ENCODE measurements at places on chromosomes 3 and 15. TPM values are rescaled to one million over a fixed set of nuclear protein-coding genes. Genes with fewer than 3 reads are reported as not detected.

The SLC9A9 gene
- not detected for total RNA-seq

- DNase-seq, result no peak
These were observed 26.1 kb downstream of the GRK7 start for GRCh38 chr3:141789281-141789680.

DNA sequence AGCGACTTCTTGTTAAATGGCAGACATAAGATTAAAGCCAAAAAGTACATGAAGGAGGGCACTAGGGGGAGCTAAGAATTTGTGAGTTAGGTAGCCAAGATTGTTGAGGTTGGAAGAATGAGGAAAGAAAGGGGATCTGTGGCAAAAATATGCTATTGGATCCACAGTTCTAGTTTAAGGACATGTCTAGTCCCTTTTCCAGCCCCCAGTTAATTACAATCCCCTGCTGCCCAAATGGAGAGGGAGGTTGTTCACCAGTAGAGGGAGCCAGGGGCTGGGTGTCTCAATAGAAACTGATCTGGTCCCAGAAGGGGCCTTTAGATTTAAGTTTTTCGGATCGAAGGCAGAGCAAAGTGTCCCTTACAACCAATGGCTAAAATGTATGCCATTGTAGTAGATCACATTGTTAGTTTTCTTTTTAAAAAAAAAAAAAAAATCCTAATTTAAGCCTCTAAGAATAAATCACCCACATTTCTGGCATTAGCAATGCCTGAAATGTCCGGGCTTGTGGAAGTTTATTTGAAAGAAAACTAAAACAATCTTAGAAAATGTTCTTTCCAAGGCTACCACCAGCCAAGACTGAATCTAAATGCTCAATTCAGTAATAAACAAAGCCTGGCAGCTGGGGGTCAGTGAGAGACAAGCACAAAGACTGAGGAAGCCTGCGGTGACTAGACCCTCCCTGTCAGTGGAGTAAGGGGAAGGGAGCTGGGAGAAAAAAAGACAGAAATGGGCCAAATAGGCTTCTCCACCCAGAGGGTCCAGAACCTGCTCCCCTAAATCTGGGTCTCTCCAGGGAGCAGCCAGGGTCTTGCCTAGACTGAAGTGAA lies 7.1 kb downstream of the COL8A1 start:
- DNase-seq, result peak; percentile 39

- no peak for DNase-seq
These were observed 72.1 kb downstream of the OCA2 start for GRCh38 chr15:28026764-28027713.

- DNase-seq, result no peak
These were observed 90.1 kb downstream of the VGLL4 start for GRCh38 chr3:11553436-11554235.

The TUSC7 gene
- total RNA-seq, result not detected

DNA sequence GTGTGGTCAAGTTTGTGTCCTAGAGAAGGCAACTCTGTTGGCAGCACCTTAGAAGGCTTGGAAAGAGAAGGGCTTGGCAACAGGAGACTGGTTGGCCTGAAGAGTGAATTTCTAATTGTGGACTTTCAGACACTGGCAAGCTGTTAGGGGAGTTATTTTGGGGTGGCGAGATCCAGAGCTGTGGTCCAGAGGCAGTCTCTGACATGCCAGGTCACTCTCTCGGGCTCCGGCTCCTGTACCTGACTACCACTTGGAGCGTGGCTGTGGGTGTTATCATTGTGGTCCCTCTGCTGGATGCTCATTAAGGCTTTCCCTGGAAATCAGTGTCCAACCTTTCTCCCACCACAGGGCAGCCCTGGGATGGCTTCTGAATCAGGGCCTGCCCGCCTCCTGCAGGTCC lies 209.0 kb downstream of the SLCO3A1 start:
- no peak for DNase-seq

DNA sequence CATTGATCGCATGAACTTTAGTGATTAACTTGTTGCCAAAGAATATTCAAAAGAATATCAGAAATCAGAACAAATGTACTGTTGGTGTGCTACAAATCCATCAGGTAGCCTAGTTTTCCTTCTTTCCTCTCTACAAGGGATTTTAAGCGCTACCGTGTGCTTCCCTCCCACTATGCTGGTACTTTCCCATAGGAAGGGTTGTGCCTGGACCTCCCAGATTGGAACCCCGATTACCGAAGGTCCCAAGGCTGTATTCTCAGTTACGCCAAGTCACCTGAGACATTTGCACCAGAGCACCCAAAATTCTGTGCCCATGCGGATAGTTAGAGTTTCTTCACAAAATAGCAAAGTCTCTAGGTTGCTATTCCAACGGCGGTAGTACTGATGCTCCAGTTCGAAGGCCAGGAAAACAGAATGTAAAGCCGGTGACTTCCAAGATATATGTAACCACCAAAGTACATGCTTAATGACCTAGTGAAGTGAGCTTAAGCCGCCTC lies 23.4 kb upstream of the GATM start:
- DNase-seq, result no peak

- DNase-seq, result no peak
These were observed 196.1 kb downstream of the RYR3 start for GRCh38 chr15:33506781-33507296.

DNA sequence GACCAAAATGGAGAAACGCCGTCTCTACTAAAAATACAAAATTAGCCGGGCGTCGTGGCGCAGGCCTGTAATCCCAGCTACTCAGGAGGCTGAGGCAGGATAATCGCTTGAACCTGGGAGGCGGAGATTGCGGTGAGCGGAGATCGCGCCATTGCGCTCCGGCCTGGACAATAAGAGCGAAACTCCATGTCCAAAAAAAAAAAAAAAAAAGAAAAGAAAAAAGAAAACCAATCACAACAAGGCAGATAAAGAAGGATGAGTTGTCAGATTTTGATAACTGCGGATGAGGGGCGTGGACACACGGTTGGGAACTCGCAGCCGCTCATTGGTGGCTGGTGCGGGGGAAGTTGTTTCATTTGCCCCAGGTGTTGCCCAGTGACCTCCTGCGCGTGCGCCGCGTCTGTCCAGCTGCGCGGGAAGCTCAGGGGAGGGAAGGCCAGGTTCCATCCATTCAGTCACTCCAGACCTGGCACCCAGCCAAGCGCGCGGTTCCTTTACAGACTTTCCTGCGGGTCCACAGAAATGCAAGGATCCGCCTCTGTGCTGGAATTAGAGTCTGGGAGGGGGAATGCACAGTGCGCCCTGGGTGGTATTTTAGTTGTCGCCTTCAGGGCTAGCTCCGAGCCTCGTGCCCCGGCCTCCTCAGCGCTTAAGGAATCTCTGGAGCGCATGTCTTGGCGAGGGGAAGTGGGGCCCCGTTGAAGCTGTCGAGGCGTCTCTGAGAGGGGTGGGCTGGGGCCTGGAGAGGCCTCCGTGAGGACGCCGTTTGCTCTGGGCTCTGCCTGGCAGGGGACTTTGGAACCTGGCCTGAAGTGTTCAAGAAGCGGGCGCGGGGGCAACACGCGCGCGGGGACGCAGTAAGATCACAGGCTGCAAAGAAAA lies 708 bp upstream of the GCHFR start:
- peak; percentile 96 for DNase-seq

The RGMA gene
- not detected for total RNA-seq

The TM6SF1 gene
- total RNA-seq, result not detected

DNA sequence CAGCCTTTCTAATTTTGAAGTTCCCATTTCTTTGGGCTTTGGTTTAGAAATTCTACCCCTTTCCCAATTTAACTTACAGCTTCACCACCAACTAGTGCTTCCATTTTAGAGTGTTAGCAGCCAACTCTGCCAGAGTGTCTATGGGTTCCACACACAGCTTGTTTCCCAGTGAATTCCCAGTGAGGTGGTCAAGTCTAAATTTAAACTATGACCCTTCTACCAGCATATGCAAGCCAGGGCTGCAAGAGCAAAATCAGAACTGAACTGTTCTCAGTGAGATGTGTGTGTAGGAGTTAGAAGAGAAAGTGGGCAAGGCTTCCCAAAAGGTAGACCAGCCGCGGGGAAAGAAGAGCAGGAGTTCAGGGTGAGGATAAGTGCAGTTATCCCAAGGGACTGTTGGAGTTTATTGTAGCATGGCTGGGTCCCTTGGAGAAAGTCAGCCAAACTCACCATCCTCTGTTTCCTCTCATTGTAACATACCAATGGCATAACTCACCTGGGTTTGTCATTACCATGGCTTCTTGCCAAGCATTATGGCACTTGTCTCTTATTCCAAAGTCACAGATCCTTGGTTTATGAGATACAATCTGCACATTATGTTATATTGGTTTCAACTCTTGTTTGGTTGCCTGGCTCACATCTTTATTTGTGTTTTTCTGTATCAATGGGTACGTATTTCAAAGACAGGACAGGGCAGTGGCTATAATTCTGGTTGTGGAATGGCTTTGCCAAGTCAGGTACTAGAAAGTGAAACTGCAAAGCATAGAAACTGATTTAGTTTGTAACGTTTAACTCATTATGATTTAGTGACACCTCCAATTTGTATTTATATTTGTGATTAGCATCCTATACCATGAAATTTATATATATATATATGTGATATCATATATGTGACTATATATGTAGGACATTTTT lies 130.2 kb upstream of the UMPS start:
- DNase-seq, result peak; percentile 97

DNA sequence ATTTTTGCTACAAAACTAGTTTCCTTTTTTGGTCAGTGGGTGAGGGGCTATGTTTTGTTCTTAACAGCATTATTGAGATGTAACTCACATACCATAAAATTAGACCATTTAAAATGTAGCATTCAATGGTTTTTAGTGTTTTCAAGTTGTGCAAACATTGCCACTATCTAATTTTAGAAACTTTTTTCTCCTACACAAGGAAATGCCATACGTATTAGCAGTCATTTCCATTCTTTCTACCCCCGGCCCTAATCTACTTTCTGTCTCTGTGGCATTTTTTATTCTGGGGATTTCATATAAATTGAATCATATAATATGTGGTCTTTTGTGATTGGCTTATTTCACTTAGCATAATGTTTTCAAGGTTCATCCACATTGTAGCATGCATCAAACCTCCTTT lies 55.0 kb upstream of the TIPARP start:
- no peak for DNase-seq

The TTLL13 gene
- 0.28 TPM for total RNA-seq

The CDHR4 gene
- 0.15 TPM for total RNA-seq

The PLA2G4B gene
- 3.7 TPM for total RNA-seq

- DNase-seq, result no peak
These were observed 61.7 kb downstream of the XXYLT1 start for GRCh38 chr3:195209083-195209846.

DNA sequence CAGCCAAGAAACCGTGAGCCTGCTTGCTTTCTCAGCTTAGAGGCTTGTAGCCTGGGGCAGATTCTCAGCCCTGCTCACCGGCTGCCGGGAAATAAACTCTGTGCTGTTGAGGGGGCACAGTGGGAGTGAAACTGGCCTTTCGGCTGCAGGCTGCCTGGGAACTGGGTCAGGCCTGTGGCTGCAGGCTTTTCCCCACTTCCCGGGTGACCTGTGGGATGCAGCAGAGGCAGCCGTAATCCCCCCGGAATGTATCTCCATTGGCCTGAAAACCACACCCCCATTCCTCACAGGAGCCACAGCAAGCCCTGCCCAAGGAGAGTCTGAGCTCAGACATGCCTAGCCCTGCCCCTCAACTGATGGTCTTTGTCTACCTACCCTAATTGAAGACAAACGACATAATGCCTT lies 110.9 kb downstream of the STXBP5L start:
- no peak for DNase-seq

- DNase-seq, result no peak
These were observed 121.9 kb downstream of the NSUN3 start for GRCh38 chr3:94184781-94185180.

Measured in HT-29 (cell line).